ENCODE measurements at places on chromosomes 6 and 20.

GRCh38 chr6:47348316-47348863 lies 38.7 kb upstream of the TNFRSF21 start:
- no peak for DNase-seq

- no peak for DNase-seq
Observed at GRCh38 chr6:5937169-5937909, 69.4 kb downstream of the NRN1 start.

- DNase-seq = no peak
Observed at GRCh38 chr6:100538086-100538485, 73.4 kb upstream of the SIM1 start.

DNA sequence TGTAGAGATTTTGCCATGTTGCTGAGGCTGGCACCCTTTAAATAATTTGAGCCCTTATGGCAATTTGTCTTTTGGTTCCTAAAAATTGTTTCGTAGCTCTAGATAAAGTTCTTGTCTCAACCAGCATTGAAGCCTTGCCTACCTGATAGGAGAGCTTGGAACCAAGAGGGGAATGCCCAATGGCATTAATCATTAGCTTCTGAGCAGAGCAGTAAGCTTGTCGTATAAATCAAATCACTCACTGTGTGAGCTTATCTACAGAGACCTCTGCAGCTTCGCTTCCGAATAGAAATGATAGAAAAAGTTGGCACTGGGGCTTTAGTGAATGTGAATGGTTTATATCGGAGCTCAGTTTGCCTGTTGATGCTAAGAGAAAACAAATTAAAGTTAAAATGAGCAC lies 10.7 kb downstream of the ANKRD6 start:
- no peak for DNase-seq

- DNase-seq = peak; percentile 72
Observed at GRCh38 chr6:42452171-42453030, 675 bp upstream of the TRERF1 start.

- no peak for DNase-seq
Observed at GRCh38 chr6:150183105-150183504, 40.3 kb downstream of the PPP1R14C start.

DNA sequence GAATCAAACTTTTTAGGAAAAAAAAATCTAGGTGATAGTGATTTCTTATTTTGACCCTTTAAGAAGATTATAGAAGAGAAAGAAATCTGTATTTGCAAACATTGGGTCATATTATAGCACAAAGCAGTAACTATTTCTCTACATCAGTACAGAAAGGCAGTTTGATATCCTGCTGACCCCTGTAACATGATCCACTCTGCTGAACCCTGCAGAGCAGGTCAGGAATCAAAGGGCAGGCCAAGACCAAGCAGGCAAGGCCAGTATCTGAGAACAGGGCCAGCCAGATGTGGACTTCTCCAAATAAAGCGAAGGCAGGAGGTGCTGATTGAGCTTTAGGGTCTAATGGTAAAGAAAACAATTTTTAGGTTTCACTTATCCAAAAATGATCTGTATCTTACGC lies 239.4 kb downstream of the PTPRK start:
- no peak for DNase-seq
